ENCODE measurements at places on chromosomes 5 and 9.
A peak's percentile ranks its signal among the peaks of the same experiment; 100 is the strongest.

DNA sequence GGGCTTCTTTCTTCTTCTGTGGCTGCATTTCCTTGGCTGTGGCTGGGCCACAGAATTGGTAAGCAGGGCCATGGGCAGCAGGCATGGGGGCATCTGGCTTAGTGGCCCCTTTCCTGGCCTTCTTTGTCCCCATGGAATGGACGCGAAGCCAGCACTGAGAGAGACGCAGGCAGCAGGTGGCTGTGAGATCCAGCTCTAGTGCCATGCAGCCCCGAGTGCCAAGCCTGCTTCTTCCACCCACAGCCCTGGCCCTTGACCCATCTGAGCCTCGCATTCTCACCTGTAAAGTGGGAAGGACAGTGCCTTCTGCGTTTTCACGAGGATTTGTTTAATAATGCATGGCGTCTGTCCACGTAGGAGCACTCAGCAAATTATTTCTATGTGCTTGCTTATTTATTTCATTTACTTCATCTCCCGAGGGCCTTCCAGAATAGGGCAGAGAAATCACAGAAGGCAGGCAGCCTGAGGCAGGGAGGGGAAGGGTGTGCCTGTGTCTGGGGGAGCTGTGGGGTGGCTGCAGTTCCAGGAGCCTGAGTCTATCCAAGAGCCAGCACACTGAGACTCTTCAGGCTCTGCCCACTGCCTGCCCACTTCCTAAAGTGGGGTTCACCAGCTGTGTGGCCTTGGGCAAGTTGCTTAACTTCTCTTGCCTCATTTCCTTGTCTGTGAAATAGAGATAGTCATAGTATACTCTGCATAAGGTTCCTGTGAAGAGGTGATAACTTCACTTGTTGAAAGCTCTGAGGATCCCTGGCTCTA, 55.2 kb downstream of the NTNG2 start:
- DNase-seq, result no peak

- no peak for DNase-seq
These were observed 25.9 kb downstream of the SRP19 start for GRCh38 chr5:112886975-112887374.

GRCh38 chr5:73236541-73237128, 63.6 kb downstream of the TMEM174 start:
- DNase-seq, result no peak

DNA sequence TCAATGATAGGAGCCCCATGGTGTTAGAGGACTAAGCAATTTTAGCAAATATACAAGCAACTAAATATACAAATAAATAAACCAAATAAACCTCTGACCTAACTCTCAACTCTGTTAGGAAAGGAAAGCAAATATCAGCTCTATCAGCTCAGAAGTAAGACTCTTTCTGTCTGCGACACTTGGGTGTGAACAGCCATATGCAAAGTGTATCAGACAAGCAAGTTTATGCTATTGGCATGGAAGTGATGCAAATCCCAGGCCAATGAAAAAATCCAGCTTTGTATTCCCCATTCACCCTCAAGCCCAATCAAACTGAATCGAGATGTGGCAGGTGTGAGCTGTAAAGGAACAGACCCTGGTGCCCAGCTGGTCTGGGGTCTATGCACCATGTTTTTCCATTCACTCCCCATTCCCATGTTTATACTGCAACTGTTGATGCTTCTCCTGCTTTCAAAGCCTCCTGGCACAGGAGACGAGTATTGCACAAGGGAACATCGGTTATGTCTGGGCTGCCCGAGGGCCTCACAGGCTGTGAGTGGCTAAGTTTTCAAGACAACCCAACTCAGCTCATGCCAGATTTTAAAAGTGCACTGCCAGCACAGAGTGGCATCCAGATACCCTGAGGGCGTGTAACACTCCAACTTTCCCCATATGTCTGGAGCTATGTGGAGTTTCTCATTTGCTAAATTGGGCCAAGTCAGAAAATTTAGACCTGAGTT, 73.1 kb downstream of the FEM1C start:
- DNase-seq, result no peak

- DNase-seq, result no peak
These were observed 375.1 kb downstream of the CHSY3 start for GRCh38 chr5:130279386-130279785.

DNA sequence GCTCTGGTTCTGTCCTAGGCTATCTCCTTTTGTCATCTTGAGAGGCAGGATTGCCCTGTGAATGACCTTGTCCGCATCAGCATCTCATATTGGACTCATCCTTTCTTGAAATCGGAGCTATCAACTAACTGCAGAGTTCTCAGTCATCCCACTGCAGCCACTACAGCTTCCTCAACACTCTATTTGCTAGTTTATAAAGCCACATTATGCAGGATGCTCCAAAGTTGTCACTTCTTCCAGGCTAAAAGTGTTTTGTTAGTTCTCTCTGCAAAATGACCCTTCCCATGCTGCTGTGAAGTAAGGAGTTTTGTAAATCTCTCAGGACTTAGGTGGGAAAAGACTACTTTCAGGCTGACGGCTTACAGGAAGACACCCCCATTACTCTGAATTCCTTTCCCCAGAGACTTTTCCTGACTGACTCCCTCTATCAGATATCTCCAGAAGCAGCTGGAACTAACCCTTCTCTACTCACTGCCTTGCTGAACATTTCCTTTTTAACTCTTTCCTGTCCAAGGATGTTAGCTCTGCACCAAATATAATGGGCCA, 257.6 kb downstream of the NFIB start:
- no peak for DNase-seq

DNA sequence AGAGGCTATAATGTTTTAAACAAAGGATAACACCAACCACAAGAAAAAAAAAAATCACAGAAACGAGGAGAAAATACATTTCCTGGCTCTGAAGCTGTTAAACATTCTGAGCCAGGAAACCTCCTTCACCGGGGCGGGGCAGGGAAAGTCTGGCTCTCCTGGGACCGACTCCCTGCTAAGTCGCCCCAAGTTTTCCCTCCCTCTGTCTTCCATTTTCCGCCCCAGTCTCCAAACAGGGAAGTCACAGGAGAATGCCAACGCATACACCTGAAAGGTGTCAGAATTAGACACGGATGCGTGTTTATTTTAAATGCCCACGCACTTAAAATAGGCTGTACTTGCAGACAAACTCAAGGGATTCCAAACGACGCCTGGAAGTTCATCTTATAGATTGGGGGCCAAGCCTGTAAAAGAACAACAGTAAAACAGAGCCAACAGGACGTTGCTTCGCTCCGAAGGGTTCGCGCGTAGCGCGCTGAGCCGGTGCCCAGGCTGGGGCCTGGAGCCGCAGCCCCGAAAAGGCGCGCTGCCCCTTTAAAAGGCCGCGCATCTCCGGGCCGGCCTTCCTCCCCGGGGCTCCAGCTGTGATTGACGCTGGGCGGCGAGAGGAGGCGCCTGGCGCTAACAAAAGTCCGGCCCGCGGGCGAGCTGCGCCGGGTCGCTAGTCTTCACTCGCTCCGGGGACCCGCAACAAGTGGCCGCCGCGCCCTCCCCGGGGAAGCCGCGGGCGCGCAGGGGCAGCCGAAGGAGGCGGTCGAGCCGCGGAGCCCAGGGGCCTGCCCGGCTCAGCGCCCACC, at the start of gene FBXL7:
FBXL7 (plus strand) TSS at position 653 of the 797 bp plus-strand sequence.
- DNase-seq, result peak; percentile 94

DNA sequence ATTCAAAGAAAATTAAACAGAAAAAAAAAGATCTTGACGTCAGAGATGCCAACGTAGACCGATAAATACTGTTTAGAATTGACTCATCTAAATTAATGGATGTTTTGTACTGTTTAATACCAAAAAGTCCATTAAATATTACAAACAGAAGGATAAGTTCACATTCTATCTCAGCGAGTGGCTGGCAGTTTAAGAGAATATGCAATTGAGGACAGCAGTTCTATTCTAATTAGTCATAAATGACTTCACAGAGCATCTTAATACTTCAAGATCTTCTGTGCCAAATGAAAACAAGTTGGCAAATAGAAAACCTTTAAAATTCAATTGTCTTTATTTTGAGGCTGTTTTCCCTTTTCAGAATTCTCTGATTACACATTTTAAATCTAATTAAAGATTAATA, 326.6 kb upstream of the NREP start:
- no peak for DNase-seq

DNA sequence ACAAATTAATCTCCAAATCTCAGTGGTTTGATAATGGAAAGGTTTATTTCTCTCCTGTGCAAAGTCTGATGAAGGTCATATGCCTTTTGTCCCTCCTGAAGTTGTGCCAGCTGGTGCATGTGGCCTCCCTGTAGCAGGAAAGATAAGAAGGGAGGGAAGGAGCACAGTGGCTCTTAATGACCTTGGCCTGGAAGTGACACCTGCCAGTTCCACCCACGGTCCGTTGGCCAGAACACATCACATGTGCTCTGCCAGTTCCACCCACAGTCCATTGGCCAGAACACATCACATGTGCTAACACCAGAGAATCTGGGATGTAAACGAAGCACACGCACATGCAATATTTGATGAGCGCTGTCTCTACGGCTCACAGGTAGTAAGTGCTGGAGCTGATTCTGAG, 130.9 kb downstream of the DOCK2 start:
- no peak for DNase-seq

DNA sequence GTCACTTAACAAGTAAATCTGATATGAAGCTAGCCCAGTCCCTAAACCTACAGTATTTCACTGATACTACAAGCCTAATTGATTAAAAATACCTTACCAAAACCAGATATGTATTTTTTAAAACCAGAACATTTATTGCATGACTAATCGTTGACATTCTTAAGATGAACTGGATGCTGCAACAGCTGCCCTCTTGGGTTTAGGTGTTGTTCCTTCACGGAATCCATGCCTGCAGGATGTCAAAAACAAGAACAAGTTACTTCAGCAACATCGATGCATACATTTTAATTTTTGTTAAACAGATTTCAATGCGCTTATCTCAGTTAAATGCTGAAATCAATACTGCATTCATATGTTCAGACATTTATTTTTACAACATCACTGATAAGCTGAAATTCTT, 2.7 kb downstream of the RPL37 start:
- DNase-seq, result no peak

- no peak for DNase-seq
These were observed 78.3 kb downstream of the DPYSL3 start for GRCh38 chr5:147431586-147431985.

GRCh38 chr5:80864706-80865435, 95.3 kb upstream of the RASGRF2 start:
- no peak for DNase-seq

GRCh38 chr9:7081065-7081600, 323.4 kb downstream of the KDM4C start:
- DNase-seq, result no peak

GRCh38 chr9:126953041-126953809, 38.6 kb downstream of the RALGPS1 start:
- peak; percentile 17 for DNase-seq

GRCh38 chr9:6194934-6195333, 20.7 kb upstream of the IL33 start:
- no peak for DNase-seq

DNA sequence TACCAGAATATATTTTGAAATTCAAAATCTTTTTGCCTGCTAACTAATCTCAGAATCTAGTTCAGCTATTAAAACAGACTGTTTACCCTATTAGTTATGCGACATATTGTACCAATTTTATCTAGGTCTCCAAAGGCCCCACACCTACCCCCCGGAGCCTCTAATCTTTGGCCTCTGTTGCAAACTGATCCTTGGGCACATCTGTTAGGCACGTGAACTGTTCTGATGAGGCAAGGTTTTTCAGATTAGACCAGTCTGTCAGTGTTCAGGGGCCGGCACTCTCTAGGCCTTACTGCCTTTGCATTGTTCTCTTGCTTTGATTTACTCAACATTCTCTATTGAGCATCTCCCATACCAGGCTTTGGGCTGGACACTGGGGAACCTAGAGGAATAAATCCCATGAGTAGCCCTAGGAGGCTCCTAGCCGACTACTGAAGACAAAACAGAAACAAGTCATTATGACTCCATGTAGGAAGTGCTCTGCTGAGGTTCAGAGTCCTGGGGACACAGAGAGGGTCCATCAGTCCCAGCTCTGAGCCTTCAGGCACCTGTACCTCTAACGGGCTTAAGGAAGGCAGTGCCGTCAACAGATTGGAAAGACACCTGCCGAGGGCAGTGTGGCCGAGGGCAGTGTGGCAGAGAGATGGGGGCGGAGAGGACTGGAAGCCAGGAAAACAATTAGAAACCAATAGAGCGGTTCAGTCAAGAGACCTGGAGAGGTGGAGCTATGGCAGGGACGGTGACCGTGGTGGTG, 245.1 kb downstream of the AOPEP start:
- no peak for DNase-seq

DNA sequence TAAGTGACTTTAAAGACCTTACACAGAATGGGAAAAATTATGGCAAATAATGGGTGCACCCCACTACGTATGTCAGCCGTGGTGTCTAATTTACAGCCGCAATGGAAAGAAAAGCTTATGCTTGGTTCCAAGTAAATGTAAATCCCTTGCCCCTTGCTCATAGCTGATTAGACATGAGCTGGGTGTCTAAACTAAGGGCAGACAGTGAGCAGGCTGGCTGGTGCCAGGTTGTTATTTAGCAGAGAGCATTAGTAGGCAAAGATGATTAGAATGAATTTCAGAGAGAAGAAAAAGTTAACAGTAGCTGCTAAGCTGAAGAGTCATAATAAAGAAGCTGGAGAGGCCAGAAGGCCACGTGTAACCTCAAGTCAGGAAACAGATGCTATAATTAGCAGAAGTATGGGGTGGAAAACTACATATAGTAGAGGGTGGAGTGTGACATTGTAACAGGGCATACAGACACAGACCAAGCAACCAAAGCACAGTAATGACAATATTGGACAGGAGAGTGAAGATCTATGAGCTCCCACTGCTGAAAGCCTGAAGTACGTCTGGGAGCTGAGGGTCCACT, 257.7 kb downstream of the MCTP1 start:
- DNase-seq, result no peak

GRCh38 chr5:73446631-73447529, 1.7 kb downstream of the FOXD1 start:
- DNase-seq, result peak; percentile 63
